Anterior cingulate cortex (tissue), 58 donors: ENCODE measurements at places on chromosomes 5 and 9.

GRCh38 chr9:133168432-133168831 lies 4.7 kb upstream of the GBGT1 start:
- DNase-seq = no peak

DNA sequence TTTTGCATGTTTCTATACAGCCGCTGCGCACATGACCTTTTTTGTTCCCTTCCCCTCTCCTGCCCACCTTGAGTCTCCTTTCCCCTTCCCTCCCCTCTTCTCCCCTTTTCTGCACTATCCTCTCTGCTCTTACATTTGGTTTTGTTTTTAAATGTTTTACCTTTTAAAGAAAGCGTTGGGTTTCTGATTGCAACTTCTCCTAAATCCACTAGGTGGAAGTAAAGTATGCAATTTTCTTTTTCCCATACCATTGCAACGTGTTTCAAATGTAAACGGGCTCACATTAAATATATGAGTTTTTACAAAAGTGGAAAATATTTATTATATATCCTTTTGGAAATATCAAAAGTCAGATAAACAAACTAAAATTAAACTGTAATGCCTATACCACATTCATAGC lies 500.9 kb downstream of the DIRAS2 start:
- no peak for DNase-seq

DNA sequence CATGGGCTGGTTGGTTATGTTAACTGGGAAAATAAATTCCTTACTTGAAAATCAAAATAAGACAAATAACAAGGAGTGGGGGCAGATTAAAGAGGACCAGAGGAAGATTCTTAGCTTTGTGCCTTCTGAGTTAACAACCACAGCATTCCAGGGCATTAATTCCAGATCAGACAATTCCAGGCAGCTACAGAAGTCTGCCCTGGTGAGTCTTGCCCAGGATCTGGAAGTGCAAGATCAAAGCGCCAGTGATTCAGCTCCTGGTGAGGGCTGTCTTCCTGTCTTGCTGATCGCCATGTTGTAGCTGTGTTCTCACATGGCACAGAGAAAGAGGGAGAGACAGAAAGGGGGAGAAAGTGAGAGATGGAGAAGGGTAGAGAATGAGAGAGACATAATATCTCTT lies 65.6 kb downstream of the ANXA2R start:
- no peak for DNase-seq

DNA sequence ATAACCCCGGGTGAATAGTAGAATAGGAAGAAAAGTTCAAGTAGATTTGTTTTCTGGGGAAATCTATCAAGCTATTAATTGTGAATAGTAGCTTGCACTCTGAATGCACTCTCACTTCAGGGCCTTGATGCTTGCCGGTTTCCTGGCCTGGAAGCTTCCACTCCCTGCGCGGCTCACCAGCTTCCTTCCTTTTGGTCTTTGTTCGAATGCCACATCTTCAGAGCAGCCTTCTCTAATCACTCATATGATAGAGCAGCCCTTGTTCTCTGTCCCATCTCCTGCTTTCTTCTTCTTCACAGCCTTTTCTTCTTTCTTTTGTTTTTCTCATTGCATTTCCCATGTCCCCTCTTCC lies 146.7 kb downstream of the MAST4 start:
- DNase-seq = no peak

- no peak for DNase-seq
These were observed 50.6 kb downstream of the DEPDC1B start for GRCh38 chr5:60649288-60649917.

GRCh38 chr5:78483809-78484521 lies 123.5 kb downstream of the SCAMP1 start:
- DNase-seq = no peak

- DNase-seq = no peak
These were observed 272.7 kb upstream of the TRPC7 start for GRCh38 chr5:136638084-136638483.

- no peak for DNase-seq
These were observed 23.8 kb upstream of the TRPM3 start for GRCh38 chr9:71145179-71145578.

GRCh38 chr5:86909418-86910295 lies 291.9 kb downstream of the COX7C start:
- no peak for DNase-seq

DNA sequence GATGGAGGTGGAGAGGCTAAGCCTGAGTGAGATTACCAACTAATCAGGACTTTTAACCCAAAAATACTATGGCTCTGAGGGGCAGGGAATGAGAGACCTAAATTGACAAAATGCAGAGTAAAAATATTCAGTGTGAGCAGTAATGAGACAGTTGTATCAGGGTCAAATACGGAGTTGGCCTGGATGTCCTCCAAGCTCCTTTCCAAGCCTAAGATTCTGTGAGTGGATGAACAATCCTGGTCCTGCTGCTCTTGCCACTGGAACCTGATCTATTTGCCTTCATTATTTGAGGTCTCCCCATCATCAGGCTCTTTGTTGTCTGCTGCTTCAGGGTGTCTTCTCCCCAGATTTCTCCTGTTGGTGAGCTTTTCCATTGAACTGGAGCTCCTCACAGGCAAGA lies 1.1 kb downstream of the PDCD1LG2 start:
- DNase-seq = no peak

- no peak for DNase-seq
These were observed 27.0 kb downstream of the PLPPR1 start for GRCh38 chr9:101055516-101055915.

DNA sequence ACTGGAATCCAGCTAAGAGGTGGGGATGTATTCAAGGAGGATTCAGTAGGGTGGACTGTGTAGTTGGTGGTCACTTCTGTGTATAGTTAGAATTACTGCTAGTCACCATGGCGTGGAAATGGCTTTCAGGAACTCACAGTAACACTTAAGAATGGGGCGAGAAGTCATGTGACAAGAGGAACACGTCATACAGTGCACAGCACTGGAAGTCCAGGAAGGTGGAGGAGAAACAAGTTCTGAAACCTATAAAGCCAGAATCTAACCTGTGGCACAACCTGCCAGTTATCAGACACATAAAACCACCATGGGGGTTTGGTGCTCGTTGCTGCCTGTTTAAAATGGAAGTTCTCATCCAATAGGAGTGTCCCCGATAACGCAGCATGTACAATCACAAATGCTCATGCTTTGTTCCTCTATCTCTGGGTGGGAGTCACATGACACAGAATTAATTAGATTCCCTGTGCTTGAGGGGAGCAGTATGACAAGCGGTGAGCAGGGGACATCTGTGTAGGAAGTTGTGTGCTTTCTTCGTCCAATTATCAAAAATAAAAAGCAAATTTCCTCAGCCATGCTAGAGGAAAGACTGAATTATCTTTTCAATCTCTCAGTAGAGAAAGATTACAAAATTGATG lies 193.0 kb downstream of the SPOCK1 start:
- no peak for DNase-seq

GRCh38 chr9:71131145-71131544 lies 9.7 kb upstream of the TRPM3 start:
- DNase-seq = no peak

GRCh38 chr9:16121601-16122286 lies 568.9 kb downstream of the CCDC171 start:
- no peak for DNase-seq

GRCh38 chr9:116549786-116550660 lies 137.1 kb upstream of the TRIM32 start:
- DNase-seq = no peak
